ENCODE measurements at places on chromosomes 7 and 10.

DNA sequence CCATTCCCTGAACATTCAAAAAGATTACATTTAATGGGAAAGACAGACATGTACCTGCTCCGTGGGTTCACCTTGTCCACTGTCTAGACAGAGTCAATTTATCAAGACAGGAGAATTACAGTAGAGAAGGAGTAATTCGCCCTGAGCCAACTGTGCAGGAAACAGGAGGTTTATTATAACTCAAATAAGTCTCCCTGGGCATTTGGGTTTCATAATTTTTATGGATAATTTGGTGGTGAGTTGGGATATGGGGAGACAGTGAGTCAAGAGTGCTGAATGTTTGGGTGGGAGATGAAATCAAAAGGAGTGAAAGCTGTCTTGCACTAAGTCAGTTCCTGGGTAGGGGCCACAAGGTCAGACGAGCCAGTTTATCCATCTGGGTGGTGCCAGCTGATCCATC is 165.9 kb upstream of the NAMPT start:
- no peak for DNase-seq

DNA sequence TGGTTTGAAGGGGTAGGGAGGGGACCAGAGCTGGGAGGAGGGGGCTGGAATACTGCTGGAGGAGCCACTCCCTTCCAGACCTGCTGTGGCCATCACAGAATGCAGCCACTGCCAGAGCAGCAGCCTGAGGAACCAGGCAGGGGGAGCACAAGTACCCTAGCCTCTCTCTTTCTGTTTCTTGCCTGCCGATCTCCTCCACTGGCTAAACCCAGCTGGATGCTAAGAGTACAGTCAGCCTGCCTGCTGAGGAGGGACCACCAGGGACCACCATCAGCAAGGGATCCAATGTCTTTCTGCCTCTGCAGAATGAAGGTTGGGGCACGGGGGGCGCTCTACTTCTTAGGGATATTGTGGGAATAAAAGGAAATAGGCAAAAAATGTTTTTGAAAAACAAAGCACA is 4.7 kb downstream of the BLVRA start:
- no peak for DNase-seq

GRCh38 chr7:140519007-140519399 is 39.7 kb upstream of the MKRN1 start:
- DNase-seq: no peak

GRCh38 chr10:75429159-75429827 is 2.1 kb upstream of the LRMDA start:
- peak; percentile 85 for DNase-seq

DNA sequence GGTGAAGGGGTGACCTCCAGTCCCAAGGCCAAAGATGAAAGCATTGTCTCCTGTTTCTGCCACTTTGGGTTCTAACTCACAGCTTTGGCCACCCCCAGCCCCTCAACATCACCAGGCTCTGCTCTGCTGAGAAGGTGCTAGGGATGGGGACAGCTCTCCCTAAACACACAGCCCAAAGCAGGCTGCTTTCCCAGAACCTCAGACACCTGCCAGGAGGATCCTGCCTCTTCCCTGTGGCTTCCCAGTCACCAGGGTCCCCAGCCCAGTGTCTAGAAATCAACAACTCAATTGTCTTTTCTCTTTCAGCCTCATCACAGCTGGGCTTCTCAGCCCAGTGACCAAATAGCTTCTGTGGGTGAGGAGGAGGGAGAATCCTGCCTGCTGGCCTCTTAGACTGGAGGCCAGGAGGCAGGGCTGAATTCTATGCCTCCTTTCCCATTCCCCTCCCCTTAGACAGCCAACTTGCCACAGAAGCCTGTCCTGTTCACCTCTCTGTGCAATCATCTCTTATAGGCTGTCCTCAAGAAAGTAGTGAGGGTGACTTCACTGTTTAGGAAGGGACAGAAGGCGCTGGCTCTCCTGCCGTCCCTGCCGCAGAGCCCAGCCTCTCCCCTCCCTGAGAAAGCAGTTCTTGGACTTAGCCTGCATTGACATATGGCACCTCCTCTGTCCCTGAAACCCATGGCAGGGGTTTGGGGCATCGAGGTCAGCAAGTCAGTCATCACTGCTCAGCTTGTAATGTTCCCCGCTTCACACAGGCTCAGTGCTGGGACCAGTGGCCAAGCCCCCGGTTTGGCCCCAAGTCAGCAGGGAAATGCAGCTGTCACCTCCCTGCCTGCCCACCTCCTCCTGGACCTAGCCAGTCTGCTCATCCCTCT is 3.7 kb downstream of the FGF8 start:
- no peak for DNase-seq

GRCh38 chr7:137020351-137020750 is 151.9 kb downstream of the CHRM2 start:
- no peak for DNase-seq

DNA sequence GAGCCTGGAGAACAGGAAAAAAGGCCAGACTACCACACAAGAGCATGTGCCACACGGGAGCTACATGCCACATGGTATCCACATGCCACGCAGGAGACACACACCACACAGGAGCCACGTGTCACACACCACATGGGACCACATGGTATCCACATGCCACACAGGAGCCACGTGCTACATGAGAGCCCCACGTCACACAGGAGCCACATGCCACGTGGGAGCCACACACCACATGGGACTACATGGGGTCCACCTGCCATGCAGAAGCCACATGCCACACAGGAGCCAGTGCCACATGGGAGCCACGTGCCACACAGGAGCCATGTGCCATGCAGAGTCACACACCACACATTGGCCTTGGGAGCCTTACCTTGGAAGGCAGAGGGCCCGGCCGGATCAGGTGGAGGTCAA is 244.4 kb upstream of the PPP2R2D start:
- no peak for DNase-seq

DNA sequence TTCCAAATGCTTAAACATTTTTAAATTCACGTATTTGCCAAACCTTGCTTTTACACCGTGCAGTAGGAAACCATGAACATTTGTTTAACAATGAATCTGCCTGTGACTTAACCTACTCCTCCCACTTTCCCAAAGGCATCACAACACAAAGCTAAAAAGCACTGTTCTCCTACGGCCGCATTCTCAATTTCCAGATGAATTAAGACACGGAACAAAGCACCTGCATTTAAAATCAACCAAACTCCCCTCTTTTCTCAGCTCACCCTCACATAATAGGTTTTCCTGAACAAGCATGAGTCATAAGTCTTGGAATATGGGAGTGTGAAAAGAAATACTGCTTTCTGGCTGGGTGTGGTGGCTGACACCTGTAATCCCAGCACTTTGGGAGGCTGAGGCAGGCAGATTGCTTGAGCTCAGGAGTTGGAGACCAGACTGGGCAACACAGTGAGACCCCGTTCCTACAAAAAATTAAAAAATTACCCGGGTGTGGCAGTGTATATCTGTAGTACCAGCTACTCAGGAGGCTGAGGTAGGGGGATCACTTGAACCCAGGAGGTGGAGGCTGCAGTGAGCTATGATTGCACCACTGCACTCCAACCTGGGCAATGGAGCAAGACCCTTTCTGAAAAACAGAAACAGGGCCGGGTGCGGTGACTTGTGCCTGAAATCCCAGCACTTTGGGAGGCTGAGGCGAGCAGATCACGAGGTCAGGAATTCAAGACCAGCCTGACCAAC is 51.7 kb upstream of the CYTH3 start:
- no peak for DNase-seq

DNA sequence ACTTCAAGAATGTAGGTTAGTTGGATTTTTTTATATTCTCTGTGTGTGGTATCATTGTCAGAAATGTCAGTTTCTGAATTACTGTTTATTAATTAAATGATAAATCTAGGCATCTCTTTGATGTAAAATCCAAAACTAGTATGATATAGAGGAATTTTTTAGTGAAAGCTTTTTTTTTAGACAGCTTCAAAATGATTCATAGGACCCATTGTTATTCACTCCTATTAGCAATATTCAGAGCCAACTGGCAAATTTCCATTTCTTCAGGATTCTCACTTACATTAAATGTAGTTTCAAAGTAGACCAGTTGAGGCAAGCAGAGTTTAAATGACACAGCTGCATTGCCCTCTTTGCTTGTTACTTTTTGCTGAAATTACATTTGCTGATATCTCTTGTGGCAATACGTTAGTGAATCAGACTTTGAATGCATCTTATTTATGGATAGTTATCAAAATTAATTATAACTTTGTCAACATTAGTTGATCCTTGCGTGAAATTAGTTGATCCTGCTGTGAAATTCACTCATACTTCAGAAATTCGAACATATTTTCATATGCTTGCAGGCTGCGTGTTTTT is 20.3 kb downstream of the ZNF277 start:
- DNase-seq: peak; percentile 52

GRCh38 chr7:31688372-31688771 is 1.4 kb downstream of the PPP1R17 start:
- no peak for DNase-seq

DNA sequence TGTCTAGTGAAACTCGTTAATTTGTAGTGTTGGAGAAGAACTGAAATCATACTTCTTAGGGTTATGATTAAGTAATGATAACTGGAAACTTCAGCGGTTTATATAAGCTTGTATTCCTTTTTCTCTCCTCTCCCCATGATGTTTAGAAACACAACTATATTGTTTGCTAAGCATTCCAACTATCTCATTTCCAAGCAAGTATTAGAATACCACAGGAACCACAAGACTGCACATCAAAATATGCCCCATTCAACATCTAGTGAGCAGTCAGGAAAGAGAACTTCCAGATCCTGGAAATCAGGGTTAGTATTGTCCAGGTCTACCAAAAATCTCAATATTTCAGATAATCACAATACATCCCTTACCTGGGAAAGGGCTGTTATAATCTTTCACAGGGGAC is 187.6 kb downstream of the CFTR start:
- no peak for DNase-seq

GRCh38 chr7:18472161-18472483 is 23.4 kb upstream of the HDAC9 start:
- DNase-seq: no peak

DNA sequence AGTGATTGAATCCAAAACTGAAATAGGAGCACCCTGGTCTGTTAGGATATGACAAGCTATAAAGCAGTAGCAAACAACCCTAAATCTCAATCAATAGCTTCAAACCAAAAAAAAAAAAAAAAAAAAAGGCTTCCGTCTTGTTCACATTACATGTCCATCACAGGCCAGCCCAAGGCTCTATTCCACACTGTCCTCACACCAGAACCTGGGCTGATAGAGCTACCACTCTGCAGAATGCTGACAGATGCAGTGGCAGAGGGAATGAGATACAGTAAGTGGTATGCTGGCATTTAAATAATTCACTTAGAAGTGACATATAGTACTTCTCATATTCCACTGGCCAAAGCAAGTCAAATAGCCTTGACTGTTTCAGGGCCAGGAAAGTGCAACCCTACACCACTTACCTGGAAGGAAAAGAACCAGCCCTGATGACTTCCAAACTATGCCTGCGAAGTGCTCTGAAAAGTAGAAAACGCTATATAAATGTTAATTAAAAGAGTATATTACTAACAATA is 5.8 kb downstream of the CDCA7L start:
- DNase-seq: no peak

DNA sequence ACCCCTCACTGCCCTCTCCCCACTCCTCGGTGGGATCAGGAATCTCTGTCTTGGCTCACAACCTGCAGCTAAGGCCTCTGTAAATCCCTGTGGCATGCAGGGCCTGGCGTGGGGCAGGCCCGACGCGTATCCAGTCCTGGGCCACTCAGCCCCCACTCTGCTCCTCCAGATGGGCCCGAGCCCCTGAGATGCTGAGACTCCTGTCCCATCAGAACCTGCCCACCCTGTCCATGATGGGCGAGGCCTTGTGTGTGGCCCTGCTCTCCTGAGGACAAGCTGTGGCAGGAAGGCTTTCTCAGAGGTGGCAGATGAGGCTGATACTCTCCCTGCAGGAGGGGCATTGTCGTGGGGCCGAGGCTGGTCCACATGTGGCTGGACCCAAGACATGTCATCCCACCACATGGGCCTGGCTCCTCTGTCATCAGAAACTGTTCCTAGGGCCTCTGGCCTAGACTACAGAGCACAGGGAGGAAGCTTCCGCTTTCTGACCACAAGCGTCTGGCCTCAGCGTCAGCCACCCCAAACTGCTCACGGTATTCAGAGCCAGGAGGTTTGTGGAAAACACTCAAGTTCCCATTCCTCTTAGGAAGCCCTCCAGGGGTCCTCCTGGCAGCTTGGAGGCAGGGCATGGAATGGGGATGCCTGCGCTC is 6.0 kb downstream of the ALOX5 start:
- no peak for DNase-seq

- DNase-seq: peak; percentile 62
Observed at GRCh38 chr10:86599729-86600128, 54.6 kb upstream of the OPN4 start.

DNA sequence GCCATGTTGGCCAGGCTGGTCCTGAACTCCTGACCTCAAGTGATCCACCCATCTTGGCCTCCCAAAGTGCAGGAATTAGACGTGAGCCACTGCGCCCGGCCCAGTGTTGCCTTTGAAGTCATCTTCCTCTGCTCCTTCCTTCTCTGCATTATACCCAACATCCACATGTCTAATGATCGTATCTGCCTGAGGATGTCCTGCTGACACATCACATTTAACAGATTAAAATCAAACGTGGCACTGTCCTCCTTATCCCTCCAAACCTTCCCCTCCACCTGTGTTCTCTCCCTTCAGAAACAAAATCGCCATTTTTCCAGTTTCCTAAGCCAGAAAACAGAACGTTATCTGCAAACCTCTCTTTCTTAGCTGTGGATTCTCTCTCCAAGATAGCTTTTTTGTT is 8.4 kb upstream of the SDK1 start:
- no peak for DNase-seq

DNA sequence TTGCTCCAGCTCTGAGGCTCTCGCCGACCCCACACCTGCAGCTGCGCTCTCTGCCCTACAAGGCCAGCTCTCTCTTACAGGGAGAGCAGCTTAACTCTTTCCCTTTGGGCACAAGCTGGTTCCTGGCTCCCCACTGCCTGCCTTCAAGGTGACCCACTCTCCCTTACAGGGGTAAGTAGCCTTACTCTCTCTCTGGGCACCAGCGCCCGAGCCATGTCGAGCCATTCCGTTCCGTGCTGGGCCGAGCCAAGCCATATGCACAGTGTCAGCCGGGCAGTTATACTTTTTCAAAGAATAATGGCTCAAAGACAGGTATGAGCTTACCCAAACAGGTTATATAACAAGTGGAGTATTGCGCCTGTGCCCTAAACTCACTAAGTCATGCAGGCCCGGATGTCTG is 44.6 kb downstream of the VIM start:
- no peak for DNase-seq

GRCh38 chr10:3136763-3137611 is 35.6 kb downstream of the PITRM1 start:
- no peak for DNase-seq

DNA sequence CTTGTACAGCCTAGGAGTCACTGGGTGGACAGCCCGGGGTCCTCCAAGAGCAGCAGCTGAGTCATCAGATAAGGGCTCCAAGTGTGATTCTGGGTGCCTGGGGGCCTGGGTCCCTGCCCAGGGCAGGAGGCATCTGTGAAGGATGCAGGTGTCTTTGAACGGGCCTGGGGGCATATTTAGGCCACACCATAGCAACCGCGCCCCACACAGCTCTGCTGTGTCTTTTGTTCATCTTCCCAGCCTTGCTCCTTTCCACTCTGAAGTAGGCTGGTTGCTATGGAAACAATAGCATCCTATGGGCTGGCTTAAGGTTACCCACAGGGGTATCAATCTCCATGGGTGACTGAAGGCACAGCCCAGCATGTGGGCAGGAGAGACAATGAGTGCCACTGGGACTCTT is 324.7 kb downstream of the TCERG1L start:
- no peak for DNase-seq

Measured in MCF 10A (cell line).